Activated CD4-positive, alpha-beta T cell treated with anti-CD3 and anti-CD28 coated beads for 48 hours (primary cell): ENCODE measurements at places on chromosomes 5 and 9.

- DNase-seq: no peak
Measured at GRCh38 chr5:166671811-166672210, 1619.6 kb upstream of the WWC1 start.

GRCh38 chr5:37774912-37775483 lies 64.8 kb downstream of the GDNF start:
- DNase-seq: peak; percentile 58

DNA sequence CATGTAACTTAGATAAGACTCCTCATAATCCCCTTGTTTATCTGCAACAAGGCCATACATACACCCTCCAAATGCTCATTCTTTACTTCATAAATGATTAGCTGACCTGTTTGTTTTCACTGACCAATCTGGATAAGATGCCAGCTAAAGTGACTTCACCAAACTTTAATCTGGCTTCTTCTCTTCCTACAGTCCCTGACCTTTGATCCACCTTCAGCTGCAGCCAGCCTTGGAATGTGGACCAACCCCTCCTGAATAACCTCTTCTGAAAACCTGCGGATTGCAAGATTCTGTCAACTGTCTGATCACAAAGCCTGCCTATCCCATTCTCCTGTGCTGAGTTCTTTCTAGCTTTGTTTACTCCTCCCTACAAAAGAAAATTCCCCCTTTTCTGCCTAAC lies 476.8 kb downstream of the LRRC70 start:
- no peak for DNase-seq

GRCh38 chr9:77251050-77251449 lies 73.7 kb downstream of the VPS13A start:
- DNase-seq: no peak

DNA sequence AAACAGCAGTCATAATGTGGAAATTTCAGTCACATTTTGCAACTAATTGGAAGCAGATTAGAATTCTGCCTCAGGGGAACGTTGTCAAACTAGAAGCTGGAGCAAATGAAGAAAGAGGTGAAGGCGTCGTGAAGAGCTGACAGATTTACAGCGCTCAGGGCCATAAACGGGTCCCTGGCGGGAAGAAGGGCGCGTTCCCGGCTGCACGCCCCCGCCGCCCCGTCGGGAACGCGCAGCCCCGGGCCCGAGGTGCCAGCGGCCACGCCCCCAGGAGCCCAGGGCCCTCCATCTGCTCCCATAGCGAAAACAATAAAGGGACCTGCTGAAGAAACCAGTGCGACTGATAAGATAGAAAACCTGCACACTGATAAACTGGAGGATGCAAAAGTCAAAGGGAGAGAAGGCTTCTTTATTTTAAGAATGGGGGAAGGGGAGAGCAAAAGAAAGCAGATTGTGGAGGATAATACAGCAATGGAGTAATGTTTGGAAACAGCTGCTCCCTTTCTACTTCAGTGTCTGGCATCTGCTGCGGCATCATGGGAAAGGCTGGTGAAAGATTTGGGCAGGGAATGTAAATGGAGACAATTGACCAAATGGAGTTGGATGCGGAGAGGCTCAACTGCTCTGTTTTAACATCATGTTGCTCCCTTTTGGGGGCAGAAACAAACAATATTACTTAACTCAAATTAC lies 11.1 kb downstream of the ZNF608 start:
- DNase-seq: no peak

GRCh38 chr9:5188060-5188984 lies 2.9 kb upstream of the INSL6 start:
- DNase-seq: no peak

GRCh38 chr9:26439061-26439624 lies 453.5 kb downstream of the CAAP1 start:
- DNase-seq: no peak

- no peak for DNase-seq
Measured at GRCh38 chr9:114004221-114004716, 73.8 kb downstream of the AMBP start.

GRCh38 chr9:69874301-69875060 lies 53.9 kb downstream of the CFAP95 start:
- no peak for DNase-seq

DNA sequence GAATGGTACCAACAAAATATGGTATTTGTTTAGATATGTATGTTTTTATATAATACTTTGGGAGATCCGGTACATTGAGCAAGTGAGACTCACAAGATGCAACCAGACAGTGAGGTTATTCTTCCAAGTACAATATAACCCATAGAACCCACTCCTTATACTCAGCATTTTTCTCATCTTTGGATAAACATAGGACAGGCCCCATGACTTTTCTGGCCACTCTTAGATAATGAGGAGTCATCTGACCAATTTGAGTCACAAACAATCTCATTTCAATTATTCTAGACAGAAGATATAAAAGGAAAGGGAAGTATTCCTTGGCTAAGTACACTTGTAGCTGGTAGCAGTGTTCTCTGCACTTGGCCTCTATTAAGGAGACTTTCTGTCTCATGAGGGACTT lies 150.2 kb downstream of the SGCD start:
- DNase-seq: no peak

GRCh38 chr5:38758774-38759600 lies 86.8 kb upstream of the OSMR start:
- no peak for DNase-seq

- DNase-seq: peak; percentile 12
Measured at GRCh38 chr9:27369591-27369990, 72.6 kb upstream of the EQTN start.

DNA sequence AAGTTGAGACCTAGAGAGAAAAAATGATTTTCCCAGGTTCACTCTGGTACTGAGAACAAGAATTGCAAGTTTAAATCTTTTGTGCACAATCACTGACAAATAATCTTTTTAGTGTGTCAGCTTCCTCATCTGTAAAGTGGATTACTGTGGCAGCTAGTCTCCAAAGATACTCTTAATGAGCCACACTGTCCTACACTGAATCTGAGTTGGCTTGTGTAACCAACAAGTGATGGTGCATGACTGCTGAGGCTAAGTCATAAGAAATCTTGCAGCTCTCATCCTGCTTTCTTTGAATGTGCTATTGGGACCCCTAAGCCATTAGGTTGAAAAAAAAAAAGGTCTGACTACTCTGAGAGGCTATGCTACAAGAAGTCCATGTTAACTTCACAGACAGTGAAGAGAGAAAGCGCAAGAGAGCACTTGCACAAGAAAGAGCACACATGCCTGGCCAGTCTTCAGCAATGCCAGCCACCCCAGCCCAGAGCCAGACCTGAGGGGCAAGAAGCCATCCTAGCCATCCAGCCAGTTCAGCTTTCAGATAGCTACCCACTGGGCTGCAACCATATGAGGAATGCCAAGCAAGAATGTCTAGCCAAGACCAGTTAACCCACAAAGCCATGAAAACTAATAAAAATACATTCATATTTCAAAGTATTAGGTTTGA lies 419.4 kb downstream of the RAB3C start:
- DNase-seq: no peak

- DNase-seq: no peak
Measured at GRCh38 chr9:6051511-6051950, 36.1 kb upstream of the RANBP6 start.
